ENCODE measurements at places on chromosomes 12 and 14.

DNA sequence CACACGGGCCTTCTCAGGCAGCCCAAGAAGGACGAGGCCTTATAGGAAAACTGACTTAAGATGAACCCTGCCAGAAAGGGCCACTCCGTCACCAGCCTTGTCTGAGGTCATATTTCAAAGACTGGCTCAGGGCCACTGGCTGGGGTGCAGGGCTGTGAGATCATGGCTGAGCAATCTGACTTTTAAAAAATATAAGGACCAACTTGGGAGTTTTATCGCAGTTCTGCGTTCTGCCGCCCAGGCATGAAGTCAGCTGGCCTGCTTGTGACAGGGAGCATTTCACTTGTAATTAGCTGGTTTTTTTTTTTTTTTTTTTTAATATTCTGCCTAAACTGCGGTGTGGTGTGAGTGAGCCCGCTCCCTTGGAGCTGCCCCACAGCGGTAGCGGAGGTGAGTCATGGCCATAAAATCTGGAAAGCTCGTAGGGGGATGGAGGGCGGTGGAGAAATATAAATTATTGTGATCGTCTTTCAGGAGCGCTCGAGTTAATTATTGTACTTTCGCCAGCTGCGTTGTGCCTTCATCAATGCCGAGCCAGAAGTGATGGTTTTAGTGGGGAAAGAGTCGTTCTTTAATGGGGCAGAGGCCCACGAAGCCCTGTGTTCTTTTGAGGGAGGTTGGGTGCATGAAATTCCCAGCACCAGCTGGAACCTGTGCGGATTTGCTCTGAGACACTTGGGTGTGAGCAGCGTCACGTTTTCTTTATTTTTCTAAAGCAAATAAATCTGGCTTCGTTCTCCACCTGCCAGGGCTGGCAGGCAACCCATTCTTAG, 231.9 kb downstream of the C12orf75 start:
- peak; percentile 66 for DNase-seq

DNA sequence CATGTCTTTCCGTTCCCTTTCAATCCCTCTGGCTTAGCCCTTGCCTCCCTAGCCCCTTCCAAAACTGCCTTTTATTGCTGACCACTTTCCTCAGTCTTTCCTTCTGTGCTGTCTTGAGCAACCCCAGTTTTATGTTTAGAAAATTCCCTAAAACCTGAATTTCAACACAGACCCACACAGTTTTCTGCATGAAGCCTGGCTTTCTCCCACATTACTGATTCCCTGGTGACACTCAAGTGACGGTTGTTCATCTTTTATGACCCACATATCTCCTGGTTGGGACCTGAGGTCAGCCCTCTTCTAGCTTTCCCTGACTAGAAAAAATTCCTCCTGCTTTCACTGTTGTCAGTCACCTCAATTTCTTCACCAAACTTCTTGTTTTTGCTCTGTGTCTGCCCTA, 21.0 kb downstream of the FGD4 start:
- DNase-seq, result no peak

GRCh38 chr12:53807322-53807860, 55.6 kb upstream of the CISTR start:
- DNase-seq, result no peak

GRCh38 chr12:53964315-53964713, 8.6 kb upstream of the HOXC11 start:
- no peak for DNase-seq

- no peak for DNase-seq
Measured at GRCh38 chr14:38931969-38932652, 170.9 kb downstream of the SEC23A start.

GRCh38 chr12:108367436-108367835, 28.3 kb upstream of the CMKLR1 start:
- DNase-seq, result no peak

DNA sequence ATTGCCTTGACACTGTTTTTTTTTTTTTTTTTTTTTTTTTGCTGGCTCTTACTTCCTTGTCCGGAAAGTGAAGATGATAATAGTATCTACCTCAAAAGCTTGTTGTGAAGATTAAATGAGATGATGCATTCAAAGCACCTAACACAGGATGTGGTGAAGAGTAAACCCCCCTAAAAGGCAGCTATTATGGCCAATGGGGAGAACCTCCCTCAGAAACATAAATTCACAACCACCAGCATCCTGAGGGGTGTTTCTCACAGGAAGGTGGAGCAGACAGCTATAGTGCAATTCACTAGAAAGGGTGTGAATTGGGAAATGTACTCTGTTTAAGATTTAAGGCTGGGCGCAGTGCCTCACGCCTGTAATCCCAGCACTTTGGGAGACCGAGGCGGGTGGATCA, 85.4 kb upstream of the CRY1 start:
- no peak for DNase-seq

DNA sequence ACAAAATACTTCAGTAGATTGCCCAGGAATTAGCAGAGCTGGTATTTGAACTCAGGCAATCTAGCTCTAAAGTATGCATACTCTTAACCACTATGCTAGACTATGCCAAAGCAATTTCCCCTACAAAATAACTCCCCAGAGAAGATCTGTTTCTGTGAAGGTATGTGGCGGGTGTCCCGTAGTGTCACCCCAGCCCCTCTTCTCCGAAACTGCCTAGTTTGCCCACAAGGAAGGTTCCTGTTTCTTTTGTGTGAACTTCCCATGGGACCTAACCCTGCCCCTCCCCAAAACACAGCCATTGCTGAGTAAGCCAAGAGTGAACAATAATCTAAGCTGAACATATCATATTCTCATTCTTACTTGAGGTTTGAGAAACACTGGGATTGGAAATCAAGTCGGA, 15.5 kb upstream of the RAP1B start:
- DNase-seq, result no peak

- DNase-seq, result no peak
Measured at GRCh38 chr12:52918351-52918750, 13.5 kb upstream of the KRT8 start.

GRCh38 chr12:120412421-120412820, 25.5 kb upstream of the COX6A1 start:
- no peak for DNase-seq

- no peak for DNase-seq
Measured at GRCh38 chr14:92861856-92862745, 60.8 kb upstream of the CHGA start.

DNA sequence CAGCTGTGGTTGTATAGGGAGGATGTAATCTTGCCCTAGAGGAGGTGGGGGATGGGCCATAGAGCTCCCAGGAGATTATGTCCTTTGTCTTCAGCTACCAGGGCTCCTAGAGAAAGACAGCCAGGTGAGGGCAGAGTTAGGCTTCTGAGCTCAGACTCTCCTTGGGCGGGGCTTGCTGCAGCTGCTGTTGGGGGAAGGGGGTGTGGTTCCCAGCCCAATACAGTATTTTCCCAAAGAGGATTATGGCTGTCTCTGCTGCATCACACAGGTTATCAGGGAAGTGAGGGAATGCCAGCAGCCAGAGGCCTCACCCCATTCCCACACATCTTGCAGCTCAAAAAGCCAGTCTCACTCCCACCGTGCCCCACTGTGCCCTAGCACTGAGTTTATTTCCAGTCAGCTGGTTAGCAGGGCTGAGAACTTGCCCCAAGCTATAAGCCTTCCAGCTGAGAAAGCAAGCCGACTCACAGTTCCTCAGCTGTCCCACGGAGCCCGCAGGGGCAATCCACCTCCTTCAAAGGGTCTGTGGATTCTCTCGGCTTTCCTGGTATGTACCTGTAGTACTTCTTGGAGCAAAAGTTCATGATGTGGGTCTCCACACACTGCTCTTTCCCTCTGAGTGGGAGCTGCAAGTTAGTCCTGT, 217.3 kb upstream of the CPNE8 start:
- no peak for DNase-seq

- no peak for DNase-seq
Measured at GRCh38 chr14:95886366-95887056, 9.9 kb downstream of the TUNAR start.

GRCh38 chr12:92779902-92780301, 77.1 kb downstream of the PLEKHG7 start:
- DNase-seq, result no peak

GRCh38 chr12:93741659-93742109, 64.5 kb downstream of the CRADD start:
- DNase-seq, result no peak

- no peak for DNase-seq
Measured at GRCh38 chr12:86663716-86664115, 407.5 kb upstream of the MGAT4C start.

- no peak for DNase-seq
Measured at GRCh38 chr12:286531-287300, 24.1 kb upstream of the SLC6A13 start.

DNA sequence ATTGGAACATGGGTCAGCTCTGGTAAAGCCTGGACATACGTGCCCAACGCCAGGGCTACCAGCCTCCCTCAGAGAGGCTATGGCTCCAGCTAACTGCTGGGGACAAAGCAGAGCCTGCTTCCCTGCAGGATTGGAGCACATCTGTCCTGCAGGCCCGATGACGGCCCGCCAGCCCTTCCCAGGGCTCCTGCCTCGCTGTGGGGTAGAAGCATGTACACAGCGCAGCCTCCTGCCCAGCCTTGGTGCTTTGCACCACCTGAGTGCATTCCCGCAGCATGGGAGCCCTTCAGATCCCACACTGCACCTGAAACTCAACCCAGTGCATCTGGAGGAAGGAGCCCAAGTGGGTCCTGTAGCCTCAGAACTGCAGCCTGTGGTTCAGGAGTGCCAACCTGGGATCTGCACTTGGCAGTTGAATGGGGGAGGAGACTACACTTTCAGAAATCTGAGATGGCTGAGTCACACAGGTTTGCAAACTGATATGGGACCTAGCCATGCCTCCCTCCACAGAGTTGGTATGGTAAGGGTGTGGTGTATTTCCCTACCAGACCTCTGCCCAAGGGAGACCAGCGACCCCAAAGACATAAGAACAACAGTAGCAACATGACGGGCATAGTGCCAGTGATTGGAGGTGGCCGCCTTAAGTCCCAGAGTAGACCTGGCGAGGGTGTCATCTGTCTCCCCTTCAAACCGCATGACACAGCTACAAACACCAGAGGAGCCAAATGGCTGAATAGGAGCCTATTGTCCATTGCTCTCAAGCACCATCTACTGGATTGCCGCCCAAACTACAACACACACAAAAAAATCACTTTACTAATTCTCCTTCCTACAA, 273.9 kb upstream of the MIS18BP1 start:
- peak; percentile 58 for DNase-seq

- no peak for DNase-seq
Measured at GRCh38 chr12:91636721-91637120, 454.1 kb upstream of the DCN start.

DNA sequence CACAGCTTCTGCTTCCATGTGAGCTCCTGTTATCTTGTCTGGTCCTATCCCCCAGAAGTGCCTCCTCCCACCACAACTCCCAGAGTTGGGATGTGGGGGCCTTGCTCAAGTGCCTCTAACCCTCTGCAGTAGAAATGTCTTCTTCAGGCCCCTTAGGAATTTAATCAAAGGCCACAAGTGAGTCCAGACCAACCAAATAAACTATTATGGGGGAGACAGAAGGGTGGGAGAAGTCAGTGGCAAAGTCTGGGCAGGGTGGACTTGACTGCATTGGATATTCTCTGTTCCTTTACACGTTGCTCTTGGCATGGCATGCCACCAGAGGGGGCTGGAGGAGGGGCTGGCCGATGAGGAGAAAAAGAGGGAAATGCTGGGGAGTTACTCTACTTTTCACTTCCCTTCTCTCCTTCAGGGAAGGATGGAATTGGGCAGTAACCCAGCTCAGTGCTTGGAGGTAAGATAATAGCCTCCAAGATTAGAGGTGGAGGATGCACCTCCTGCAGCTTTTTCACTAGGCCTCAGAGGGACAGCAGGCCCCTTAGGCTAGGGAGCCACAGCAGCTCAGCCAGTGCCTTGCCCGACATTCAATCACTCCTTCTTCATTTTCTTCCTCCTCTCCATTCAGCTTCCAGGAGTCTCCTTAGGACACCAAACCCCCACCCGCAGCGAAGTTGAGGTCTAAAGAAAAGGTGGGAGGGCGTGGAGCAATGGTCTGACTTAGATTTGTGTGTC, 1.2 kb upstream of the AP1G2 start:
- DNase-seq, result peak; percentile 18

- no peak for DNase-seq
Measured at GRCh38 chr12:67155863-67156262, 113.3 kb upstream of the CAND1 start.

DNA sequence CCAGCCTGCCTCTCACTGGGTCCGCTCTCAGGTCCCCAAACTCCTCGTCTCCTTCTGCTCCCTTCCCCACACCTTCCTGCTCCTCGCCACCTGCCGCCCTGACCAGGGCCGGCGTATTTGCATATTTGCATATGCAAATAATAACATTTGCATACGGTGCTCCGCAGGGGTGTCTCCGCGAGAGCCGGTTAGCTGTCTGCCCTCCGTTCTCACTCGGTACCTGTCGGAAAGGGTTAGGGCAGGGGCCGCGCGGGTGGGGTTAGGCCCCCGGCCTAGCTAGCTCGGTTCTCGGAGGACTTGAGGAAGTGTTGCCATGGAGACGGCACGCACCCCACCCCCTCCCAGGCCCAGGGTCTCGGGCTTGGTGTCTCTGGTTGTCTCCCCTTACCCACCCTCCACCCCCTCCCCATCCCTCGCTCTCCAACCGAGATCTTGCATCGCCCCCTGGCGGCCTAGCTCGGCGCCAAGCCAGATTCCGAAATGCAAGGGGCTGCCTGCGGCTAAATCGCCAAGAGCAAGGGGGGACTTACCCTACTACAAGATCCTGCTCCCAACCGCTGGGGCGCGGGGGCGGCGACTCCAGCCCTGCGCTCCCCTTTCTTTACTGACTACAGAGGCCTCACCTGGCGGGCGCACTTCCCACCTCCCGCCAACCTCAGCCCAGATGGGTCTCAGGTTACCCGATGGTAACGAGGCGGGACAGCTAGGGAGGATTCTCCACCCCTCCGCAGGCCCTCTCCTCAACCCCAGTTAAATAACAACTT, 8.1 kb downstream of the STAC3 start:
- DNase-seq, result peak; percentile 65

- no peak for DNase-seq
Measured at GRCh38 chr12:108750526-108750925, 19.2 kb upstream of the CORO1C start.

- DNase-seq, result no peak
Measured at GRCh38 chr12:1927051-1927680, 8.7 kb upstream of the CACNA2D4 start.

- no peak for DNase-seq
Measured at GRCh38 chr12:43694879-43695278, 63.7 kb downstream of the PUS7L start.

DNA sequence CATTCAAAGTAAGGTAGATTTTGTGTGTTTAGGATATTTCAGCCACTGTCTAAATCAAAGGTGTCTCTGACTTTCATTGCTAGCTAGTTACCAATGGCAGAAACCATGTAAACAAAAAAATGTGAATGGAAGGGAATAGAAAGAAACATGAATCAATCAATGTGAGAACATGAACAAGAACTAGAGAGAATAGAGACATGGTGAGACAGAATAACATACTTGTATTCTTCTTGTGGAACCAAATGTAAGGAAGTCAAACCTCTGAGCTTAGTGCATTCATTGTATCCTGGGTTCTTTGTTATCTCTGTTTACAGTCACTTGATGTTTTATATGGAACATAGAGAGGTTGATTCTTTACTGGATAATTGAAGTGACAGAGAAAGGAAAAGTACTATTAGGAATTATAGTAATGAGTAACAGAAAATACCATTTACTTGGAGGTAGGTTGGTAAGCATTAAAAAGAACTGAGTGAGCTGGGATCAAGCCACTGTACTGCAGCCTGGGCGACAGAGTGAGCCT, 2.6 kb upstream of the WNK1 start:
- no peak for DNase-seq

Data from PC-9 (cell line).